Activated T-cell treated with anti-CD3 and anti-CD28 coated beads for 4 hours (primary cell): ENCODE measurements at places on chromosomes 4 and X.

DNA sequence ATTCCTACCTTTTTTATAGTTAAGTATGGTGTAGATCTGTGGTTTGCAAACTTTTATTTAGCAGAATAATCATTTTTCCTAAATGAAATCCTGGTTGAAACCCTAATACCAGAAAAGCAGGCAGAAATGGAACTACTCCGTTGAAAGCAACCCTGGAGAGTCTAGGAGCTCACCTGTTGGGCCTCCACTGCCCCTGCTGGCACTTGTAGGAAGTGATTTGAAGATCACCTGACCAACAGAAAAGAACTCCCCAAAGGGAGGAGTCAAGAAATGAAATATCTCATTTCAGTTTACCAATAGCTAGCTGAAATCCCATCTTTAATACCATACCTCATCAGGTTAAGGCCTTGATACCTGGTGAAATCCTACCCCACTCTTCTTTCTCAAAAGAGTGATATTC lies 277.1 kb downstream of the KLHL13 start:
- no peak for DNase-seq

GRCh38 chr4:134326866-134327265 lies 125.3 kb upstream of the PABPC4L start:
- no peak for DNase-seq

GRCh38 chr4:80007745-80008149 lies 65.3 kb downstream of the ANTXR2 start:
- no peak for DNase-seq

DNA sequence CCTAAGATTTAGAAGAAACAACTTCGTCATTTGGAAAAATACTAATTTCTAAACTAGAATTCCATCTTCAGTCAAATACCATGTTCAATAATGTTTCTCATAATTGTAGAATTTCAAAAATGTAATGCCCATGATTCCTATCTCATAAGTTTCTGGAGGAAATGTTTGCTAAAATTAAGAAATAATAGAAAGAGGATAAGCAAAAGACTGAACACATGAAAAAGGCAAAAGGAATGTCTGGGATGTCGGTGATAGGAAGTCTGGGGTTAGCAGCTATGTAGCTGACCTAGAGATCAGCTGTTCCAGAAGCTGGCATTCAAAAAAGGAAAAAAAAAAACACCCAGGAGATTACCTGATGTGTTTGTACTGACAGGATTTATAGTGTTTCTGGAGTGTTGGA lies 18.9 kb upstream of the PCDH10 start:
- no peak for DNase-seq

DNA sequence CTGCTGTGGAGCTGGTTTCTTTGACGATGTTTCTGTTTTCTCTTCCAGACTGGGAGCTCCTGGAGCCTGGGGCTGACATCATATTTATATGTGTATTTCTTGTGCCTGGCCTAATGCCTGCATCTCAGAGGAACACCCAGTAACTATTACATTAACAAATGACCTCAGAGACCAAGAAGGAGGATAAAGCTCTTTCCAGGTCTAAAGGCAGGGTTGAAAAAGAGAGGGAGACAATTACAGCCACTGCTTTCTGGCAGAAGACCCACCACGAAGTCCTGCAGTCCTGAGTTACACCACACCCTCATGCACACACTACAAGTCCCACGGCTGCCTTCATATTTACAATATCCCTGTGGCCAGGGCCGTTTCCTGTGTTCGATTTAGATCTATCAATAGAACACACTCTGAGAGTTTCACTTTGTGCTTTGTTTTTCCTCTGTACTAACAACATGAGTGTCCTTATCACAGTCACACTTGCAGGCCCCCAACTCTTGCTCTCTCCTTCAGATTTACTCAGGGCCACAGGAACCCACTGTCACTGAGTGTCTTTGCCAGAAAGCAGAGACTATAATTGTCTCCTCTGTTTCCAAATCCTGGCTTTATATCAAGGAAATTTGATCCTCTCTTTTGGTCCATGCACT lies 535.5 kb downstream of the MID1IP1 start:
- DNase-seq: no peak

GRCh38 chr4:143482840-143483239 lies 30.7 kb upstream of the SMARCA5 start:
- no peak for DNase-seq

GRCh38 chr4:7243609-7244330 lies 51.4 kb downstream of the SORCS2 start:
- DNase-seq: no peak

DNA sequence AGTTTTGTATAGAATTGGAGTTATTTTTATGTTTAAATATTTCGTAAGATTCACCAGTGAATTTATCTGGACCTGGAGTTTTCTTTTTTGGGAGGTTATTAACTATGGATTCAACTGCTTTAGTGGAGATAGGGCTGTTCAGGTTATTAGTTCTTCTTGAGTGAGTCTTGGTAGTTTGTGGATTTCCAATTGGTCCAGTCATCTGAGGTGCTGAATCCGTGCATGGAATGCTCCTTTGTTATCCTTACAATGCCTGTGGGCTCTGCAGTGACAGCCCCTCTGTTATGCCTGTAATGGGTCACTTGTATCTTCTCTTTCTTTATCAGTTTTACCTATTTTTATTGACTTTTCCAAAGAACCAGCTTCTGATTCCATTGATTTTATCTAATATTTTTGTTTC lies 15.4 kb upstream of the NKX1-1 start:
- no peak for DNase-seq

DNA sequence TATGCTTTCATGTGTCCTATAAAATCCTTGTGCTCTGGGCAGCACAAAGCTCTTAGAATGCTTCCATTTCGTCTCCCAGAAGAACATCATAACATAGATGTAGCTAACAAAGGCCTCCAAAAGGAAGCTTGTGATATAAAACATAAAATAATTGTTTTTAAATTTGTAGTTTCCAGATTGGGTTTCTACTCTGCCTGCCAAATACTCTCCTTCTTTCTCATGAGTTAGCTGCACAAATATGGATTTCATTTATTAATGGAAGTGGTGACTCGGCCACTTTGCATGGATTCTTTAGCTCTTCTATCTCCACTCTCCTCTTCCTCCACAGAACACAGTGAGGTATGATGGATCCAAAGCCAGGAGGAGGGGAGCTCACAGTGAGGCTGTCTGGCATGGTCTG lies 265.4 kb downstream of the COL25A1 start:
- no peak for DNase-seq

GRCh38 chr4:110130576-110131358 lies 67.6 kb downstream of the ELOVL6 start:
- no peak for DNase-seq

GRCh38 chr4:102503831-102504786 lies 3.0 kb downstream of the NFKB1 start:
- no peak for DNase-seq

DNA sequence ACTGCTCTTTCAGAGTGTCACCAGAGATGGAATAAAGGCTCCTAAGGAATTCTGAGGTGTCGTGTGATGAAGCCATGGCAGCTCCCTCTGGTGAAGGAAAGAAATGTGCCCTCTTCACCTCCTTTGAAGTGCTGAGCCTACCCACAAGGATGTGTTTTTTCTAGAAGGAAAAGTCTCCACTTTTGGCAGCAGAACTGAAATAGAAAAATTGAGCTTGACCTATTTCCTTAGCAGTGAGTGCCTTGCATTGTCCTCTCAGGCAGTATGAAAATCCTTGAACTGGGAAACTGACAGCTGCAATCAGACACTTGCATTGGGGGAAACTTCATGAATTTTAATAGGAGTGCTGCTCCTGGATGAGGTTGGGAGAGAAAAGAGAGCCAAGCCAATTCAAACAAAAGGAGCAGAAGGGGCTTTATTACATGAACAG lies 95.2 kb downstream of the DCLK2 start:
- no peak for DNase-seq

- DNase-seq: no peak
Observed at GRCh38 chr4:43126595-43126994, 234.1 kb downstream of the GRXCR1 start.

DNA sequence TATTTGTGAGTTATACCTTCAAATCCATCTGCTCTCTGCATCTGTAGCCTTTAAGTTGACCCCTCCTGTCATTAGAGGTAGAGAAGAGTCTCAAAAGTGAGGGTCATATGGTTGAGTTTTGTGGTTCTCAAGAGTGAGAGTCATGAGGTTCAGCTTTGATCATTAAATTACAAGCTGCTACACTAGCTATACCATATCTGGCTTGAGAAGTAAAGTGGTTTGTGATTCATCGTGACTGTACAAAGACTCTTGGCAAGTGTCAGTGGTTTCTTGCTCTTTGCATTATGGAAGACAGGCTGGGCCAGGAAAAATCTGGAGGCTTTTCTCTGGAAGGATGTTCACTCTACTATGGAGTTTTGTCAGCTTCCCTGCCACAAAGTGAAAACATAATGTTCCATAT lies 170.6 kb downstream of the ZC4H2 start:
- DNase-seq: no peak

DNA sequence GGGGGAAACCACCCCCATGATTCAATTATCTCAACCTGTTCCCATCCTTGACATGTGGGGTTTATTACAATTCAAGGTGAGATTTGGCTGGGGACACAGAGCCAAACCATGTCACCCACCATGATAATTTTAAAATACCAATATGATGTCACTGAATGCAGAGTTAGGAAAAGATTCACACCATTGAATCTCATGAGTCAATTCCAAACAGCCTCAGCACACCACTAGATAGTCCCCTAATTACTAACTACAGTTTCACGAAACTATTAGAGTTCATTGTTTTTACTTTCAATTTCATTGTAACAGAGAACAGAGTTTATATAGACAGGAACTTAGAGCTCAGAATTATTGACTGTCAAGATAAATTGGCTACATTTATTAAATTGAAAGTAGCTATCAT lies 410.2 kb downstream of the FAM47A start:
- DNase-seq: no peak

- no peak for DNase-seq
Observed at GRCh38 chr4:183291070-183291469, 29.0 kb downstream of the CLDN22 start.

- DNase-seq: no peak
Observed at GRCh38 chr4:53956454-53956853, 108.0 kb downstream of the CHIC2 start.

GRCh38 chr4:98653890-98654867 lies 4.2 kb downstream of the TSPAN5 start:
- no peak for DNase-seq

DNA sequence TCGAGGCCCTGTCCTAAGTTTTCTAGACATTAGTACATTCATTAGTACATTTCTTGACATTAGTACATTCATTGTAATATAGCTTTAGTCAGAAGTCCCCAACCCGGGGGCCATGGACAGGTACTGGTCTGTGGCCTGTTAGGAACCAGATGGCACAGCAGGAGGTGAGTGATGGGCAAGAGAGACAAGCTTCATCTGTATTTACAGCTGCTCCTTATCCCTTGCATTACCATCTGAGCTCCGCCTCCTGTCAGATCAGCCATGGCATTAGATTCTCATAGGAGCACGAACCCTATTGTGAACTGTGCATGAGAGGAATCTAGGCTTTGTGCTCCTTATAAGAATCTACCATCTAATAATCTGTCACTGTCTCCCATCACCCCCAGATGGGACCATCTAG lies 48.0 kb downstream of the GATB start:
- no peak for DNase-seq

- no peak for DNase-seq
Observed at GRCh38 chr4:52968691-52969090, 106.6 kb downstream of the RASL11B start.

GRCh38 chr4:89765966-89766365 lies 71.0 kb downstream of the SNCA start:
- DNase-seq: no peak

DNA sequence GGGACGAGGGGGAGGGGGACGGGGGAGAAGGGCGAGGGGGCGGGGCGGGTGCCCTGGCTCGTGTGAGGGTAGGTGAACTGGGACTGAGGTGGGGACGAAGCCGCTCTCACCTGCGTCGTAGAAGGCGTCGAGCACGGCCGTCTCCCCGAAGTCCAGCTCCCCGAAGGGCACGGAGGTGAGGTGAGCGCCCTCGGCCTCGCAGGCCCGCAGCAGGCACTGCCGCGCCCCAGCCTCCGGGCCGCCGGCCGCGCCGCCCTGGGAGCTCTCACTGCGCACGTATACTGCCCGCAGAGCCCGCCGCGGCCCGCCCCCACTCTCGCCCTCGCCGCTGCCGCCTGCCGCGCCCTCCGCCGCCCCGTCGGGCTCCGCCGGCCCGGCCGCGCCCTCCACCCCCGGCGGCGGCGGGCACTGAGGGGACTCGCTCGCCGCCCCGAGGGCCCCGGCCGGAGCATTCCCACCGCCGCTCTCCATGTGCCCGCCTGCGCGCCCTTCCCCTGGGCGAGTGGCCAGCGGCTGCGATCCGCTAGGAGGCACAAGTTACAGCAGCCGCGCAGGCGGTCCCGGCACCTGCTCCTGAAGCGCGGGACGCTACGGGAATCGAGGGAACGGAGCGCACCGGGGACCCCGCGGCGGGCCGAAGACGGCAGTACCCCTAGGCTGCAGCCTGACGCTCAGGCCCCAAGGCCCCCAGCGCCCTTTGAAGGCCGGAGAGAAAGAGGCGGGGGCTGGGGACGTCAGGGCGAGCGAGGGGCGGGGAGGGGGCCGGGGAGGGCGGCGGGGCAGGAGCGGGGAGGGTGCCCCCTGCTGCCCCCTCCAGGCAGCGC lies at the start of gene MAP3K15:
Gene MAP3K15 (minus strand): TSS at position 718 of the 824 bp plus-strand sequence. CDS start 247 bp downstream, at position 471.
- DNase-seq: no peak

DNA sequence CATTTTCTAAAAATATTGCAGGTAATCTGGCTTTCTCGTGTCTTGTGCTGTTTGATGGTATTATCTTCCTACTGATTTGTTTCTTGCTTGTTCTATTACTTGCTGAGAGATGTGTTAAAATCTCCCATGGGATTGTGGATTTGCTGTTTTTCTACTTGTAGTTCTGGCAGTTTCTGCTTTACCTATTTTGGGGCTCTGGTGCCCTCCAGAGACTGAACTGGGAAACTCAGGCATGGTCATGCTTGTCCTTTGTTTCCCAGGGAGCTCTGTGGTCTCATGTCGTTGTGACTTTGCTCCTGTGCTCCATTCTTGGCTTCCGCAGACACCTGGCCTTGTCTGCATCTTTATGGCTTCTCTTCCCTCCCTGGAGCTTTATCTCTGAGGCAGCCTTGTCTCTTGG lies 39.5 kb downstream of the NSD2 start:
- DNase-seq: no peak

- no peak for DNase-seq
Observed at GRCh38 chrX:9622128-9622527, 143.5 kb downstream of the GPR143 start.

DNA sequence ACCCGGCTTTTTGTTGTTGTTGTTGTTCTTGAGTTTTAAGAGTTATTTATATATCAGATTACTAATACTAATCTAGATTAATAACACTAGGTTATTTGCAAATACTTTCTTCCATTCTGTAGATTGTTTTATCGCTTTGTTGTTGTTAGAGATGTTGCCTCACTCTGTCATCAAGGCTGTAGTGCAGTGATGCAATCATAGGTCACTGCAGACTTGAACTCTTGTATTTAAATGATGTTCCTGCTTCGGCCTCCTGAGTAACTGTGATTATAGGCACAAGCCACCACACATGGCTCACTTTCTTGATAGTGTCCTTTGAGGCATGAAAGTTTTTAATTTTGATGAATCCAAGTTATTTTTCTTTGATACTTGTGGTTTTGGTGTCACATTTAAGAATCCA lies 129.0 kb downstream of the VSIG4 start:
- no peak for DNase-seq

- DNase-seq: no peak
Observed at GRCh38 chrX:113675278-113675677, 834.6 kb upstream of the AMOT start.

- no peak for DNase-seq
Observed at GRCh38 chr4:155073852-155074251, 134.6 kb upstream of the NPY2R start.
